Sciatic nerve (tissue), 2 donors: ENCODE measurements at places on chromosomes 5 and 9. TPM values are rescaled to one million over a fixed set of nuclear protein-coding genes. Genes with fewer than 3 reads are reported as not detected.

The IL13 gene
- total RNA-seq, result not detected

The SPINK7 gene
- not detected for total RNA-seq

GRCh38 chr9:106218854-106219253 lies 524.5 kb downstream of the TMEM38B start:
- DNase-seq, result no peak

DNA sequence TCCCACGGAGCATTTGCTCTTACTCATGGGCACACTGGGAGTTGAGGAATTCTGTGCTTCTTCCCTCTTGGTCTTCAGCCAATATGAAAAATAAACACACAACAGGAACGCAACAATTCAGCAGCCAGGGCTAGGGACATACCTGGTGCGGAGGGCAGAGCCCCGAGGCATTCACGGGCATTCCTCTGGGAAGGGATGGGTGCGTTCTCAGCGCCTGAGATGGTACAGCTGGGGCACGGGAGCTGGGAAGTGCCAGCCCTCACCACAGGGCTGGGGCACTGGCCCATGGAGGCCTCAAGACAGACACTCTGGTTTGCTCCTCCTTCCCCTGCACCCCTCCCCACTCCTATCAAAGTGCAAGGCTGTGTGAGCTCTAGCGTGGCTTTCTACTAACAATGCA lies 2.1 kb downstream of the SLC6A3 start:
- DNase-seq, result no peak

GRCh38 chr5:31823472-31823871 lies 184.5 kb downstream of the PDZD2 start:
- DNase-seq, result no peak

DNA sequence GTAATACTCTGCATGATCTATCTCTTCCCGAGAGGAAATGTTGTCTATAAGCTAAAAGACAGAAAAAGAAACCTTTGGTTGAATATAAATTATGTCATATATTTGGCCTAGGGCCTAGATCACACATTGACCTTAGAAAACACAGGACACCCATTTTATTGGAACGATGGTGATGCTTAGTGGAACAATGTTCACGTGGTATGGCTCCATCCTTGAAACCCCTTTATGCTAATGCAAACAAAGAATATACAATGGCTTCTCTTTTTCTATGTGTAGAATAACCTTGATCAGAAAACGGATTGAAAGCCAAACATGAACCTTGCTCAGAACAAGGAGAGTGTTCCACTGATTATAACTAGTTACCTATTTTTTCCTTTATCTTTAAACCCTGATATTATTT lies 24.5 kb downstream of the MRPS27 start:
- no peak for DNase-seq

DNA sequence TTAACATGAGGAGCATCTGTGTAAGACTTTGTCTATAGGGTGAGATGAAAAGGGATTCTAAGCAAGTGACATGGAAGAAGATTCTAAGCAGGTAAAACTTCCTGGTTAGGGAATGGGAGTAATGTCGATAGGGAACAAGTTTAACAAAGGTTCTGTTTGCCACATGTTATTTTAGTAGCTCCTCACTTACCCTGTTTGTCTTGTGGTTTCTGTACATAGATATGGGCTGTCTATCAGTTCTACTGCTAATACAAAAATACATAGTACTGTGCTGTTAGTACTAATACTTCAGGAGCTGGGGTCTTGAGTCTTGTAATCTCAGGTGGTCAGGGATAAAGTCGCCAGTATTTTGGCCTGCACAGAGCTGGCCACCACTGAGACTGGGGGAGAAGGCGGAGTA lies 32.9 kb downstream of the RAB24 start:
- no peak for DNase-seq

- no peak for DNase-seq
Measured at GRCh38 chr5:74673011-74673790, 11.8 kb upstream of the HEXB start.

GRCh38 chr5:89232139-89232603 lies 349.2 kb upstream of the MEF2C start:
- DNase-seq, result no peak

DNA sequence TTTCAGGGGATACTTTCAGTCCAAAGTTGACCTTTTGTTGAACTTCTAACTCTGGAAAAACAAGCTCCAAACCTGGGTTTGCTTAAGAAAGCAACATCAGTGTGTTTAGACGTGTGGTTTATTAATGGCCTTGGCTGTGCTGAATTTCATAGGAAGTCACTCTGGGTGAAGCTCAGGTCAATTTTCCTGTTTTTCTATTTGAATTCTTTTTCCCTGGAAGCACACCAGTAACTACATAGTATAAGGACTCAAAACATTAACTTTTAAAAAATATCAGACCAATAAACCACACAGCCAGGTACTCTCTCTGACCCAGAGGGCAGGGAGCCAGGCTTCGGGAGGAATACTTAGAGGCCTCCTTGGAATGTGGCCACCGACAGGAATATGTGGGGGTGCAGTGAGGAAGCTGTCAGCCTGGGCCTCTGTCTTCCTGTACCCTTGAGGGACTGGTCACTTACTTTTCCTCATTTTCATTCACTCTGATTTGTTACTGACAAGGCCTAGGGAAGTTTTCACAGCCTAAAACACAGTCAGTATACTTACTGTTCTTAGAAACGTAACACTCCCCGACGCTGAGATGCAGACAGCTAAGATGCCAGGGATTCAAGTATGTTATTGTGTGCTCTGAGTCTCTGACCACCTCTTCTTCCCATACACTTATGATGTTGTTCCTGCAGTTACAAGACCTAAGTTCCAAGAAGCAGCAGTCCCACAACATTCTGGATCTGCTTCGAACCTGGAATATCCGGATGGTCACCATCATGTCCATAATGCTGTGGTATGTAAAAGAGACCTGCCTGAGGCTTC lies 18.9 kb downstream of the SLC22A5 start:
- no peak for DNase-seq

DNA sequence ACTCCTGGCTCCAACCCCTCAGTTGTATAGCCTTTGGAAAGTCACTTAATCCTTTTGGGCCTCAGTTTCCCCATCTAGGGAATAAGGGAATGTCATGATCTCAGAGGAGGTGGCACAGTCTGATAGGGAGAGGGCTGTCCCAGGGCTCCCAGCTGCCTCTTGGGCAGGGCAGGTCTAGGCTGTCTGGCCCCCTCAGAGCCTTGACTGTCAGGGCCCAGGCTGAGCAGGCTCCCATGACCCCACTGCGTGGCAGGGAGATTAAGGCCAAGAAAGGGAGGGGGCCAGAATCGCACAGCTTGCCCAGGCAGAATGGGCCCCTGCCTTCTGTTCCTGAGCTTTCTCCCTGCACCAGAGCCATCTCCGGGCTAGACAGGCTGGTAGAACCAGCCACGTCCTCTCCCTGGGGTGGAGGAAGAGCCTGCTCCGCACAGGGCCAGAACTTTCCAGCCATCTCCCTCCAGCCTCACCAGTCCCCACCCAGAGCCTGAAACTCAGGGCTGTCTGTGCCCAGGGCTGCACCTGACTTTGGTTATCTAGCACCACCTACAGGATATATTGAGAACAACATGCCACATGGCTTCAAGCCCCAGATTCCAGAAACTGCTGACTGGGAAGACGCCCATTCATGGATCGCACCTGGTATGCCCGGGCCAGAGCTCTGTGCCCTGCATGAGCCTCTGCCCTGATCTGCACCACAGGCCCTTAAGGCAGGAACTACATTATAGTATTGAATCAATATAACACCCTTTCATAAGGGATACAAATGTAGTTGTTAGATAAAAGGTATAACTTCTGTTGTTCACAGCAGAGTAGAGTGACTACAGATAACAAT lies 32.1 kb downstream of the NAIF1 start:
- DNase-seq, result peak; percentile 79
